ENCODE measurements at places on chromosomes 6 and 20.

DNA sequence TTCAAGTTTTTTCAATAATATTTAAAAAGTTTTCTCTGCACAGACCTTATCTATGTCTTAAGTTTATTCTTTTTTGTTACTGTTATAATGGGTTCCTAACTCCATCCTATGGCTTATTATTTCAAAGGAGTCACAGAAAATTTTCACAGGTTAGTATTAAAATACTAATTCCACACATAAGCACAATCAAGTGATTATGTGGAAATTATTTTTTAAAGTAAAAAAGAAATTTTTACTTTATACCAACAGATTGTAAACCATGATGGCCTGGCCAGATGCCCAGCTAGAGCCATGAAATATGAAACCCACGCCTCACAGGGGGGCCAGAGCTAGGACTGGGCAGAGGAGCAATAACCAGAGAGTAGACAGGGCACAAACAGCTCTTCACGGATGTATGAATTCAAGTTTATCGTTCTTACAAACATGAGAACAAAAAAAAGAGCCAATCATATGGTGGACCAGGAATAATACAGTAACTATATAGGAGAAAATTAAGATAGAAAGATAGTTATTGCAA, 34.0 kb downstream of the NUDT3 start:
- no peak for DNase-seq

- no peak for DNase-seq
These were observed 1.5 kb upstream of the OR2J1 start for GRCh38 chr6:29097803-29098202.

DNA sequence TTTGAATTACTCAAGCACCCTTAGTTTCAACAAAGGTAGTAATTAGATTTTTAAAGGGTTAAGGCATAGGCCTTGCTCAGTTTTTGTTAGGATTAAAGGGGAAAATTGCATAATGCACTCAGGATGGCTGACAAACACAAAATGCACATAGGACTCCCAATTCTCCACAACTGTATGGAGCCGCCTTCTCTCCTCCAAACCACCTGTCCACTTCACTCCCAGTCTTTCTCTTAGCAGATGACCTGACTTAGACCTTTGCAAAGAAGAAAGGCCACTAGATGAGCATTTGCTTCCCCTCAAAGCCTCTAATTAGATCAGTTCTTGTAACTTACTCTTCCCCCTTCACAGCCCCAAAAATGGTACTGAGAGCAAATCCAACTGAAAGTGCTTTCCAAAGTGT, 20.1 kb downstream of the NSFL1C start:
- no peak for DNase-seq

DNA sequence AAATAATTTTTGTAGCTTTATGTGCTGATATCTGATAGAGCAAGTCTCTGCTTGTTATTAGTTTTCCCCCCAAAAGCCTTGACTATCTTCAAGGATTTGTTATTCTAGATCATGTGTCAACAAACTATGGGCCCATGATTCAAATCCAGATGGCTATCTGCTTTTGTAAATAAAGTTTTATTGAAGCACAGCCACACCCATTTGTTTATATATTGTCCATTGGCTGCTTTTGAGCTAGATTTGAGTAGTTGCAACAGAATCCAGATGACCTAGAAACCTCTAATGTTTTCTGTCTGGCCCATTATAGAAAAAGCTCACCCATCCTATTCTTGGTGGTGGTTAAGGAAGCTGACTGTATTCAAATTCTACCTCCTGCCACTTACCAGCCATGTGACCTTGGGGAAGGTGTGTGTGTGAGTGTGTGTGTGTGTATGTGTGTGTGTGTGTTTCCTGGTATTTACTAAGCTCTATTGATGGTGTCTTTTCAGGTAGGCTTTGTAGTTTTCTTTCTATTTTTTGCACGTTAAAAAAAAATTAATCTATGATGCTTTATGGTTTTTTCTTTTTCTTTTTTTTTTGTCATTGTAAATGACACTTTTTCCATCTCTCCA, 1.3 kb upstream of the GTSF1L start:
- no peak for DNase-seq

GRCh38 chr6:32355018-32355417, 16.7 kb downstream of the TSBP1 start:
- no peak for DNase-seq
